H9 (cell line): ENCODE measurements at places on chromosomes 11 and 22. TPM values are rescaled to one million over a fixed set of nuclear protein-coding genes. Genes with fewer than 3 reads are reported as not detected.

The MPPED2 gene
- total RNA-seq: 2.6 and 4.7 TPM in 2 replicates

The NDUFV1 gene
- total RNA-seq: 152 and 154 TPM in 2 replicates

DNA sequence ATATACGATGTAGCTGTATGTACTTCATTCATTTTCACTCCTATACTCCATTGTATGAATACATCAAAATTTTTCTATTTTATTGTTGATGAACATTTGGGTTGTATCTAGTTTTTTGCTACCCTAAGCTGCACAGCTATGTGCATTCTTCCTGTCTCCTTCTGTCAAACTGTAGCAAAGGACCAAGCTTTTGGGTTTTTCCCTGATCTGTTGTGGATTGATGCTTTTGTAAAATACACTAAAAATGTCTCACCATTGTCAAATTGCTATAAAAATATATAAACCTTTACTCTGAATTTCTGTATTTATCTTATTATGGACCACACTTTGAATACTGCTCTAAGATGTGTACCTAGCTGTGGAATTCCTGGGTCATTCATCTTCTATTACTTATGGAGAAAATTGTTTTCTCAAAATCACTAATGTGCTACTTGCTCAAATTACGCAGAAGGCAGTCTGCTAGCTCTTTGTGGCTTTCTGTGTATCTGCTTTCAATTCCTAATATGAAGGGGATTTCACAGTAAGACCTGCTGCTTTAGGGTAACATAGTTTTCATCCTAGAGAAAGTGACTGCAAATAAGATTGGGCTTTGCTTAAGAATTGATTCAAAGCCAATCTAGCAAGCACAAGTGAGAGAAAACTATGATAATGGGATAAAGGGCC, 123.4 kb downstream of the CYP2R1 start:
- H3K27ac ChIP-seq: no peak overlapping the region
- no peak for DNase-seq
- no peaks in the 10 kb centered on the region for H3K4me1 ChIP-seq
- H3K36me3 ChIP-seq: no peaks in the 10 kb centered on the region
- H3K4me3 ChIP-seq: no peak overlapping the region

- peaks cover 13% of the 10 kb centered on the region for H3K27me3 ChIP-seq
- H3K36me3 ChIP-seq: no peaks in the 10 kb centered on the region
- H3K4me1 ChIP-seq: no peaks in the 10 kb centered on the region
- no peak overlapping the region for H3K4me3 ChIP-seq
- no peak overlapping the region for H3K27ac ChIP-seq
- DNase-seq: no peak
Observed at GRCh38 chr22:22750335-22751042, 106.1 kb downstream of the GGTLC2 start.
